ENCODE measurements at places on chromosomes 7 and 10. TPM values are rescaled to one million over a fixed set of nuclear protein-coding genes. Genes with fewer than 3 reads are reported as not detected.
A peak's percentile ranks its signal among the peaks of the same experiment; 100 is the strongest.

TAS2R5 gene
- total RNA-seq = 3.1 TPM

TAS2R40 gene
- not detected for total RNA-seq

SSC4D gene
- 0.31 TPM for total RNA-seq

TAS2R4 gene
- total RNA-seq = 2.2 TPM

AEBP1 gene
- 781 TPM for total RNA-seq

DNA sequence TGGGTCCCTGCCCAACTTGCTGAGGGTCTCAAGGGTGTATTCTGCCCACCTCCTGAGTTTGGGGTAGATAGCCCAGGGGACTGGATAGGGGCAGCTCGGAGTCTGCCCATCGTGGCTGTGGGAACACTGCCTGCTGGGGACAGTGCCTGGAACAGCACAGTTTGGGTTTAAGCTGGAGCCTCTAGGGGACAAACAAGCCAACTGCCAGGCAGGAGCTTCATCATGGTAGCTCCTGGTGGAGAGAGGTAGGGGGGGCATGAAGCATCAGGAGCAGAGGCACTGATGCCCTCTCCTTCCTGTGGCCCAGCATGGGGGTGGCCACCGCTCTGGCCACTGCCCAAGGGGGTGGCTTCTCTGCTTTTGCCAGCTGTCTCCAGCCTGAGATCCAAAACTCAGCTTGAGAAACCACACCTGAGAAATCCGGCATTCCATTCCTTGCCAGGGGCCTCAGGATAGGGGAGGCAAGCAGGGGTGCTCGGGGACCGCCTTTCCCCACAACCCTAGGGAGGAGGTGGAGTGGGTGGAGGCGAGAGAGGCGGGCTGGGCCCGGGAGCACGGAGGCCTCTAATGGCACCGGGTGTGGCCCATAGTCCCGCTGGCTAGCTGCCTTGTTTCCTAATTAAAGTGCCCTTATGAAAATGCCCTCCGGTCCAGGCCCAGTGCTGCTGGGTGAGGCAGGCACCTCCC is 47.6 kb downstream of the UNC5B start:
- no peak for DNase-seq
- H3K27me3 ChIP-seq = no peaks in the 10 kb centered on the region
- H3K4me1 ChIP-seq = peaks cover 28% of the 10 kb centered on the region
- H3K27ac ChIP-seq = peak overlapping the region; percentile 68
- H3K36me3 ChIP-seq = no peaks in the 10 kb centered on the region

GRCh38 chr10:121596689-121597503 is 1.3 kb downstream of the FGFR2 start:
- peak overlapping the region; percentile 84 for H3K4me3 ChIP-seq
- H3K27ac ChIP-seq = peak overlapping the region; percentile 63
- no peaks in the 10 kb centered on the region for H3K36me3 ChIP-seq

- peaks cover 6% of the 10 kb centered on the region for H3K36me3 ChIP-seq
- no peaks in the 10 kb centered on the region for H3K27me3 ChIP-seq
- DNase-seq = no peak
- H3K4me3 ChIP-seq = no peak overlapping the region
- H3K27ac ChIP-seq = no peak overlapping the region
- peaks cover 3% of the 10 kb centered on the region for H3K4me1 ChIP-seq
These were observed 55.8 kb downstream of the PTN start for GRCh38 chr7:137287651-137288258.
